DMS53 (cell line): ENCODE measurements at places on chromosomes 7 and 10.

GRCh38 chr10:82908751-82909150 is 1033.8 kb downstream of the NRG3 start:
- no peak for DNase-seq

DNA sequence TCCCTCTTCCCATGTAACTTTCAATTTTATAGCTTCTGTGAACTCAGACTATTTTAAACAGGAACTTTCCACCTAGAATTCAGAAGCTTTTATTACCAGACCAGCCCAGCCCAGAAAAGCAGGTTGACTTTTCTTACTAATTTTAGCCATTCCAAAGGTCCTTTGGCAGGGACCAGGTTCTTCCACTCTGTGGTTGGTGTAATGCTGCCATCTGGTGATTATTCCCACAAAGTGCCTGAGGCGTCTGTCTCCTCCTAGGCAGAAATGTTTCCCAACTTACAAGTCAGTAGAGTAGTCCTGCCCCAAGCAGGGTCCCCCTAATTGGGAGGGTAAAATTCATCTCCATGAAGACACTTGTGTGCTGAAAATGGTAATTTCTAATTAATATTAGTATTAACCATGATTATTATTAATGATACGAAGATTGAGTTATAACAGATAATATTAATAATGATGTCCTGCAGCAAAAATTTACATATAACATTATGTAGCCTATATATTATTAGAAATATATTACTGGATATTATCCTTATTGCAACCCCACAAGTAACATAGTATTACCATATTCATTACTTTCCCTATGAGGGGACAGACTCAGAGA is 53.0 kb upstream of the PPP1R17 start:
- peak; percentile 91 for DNase-seq

DNA sequence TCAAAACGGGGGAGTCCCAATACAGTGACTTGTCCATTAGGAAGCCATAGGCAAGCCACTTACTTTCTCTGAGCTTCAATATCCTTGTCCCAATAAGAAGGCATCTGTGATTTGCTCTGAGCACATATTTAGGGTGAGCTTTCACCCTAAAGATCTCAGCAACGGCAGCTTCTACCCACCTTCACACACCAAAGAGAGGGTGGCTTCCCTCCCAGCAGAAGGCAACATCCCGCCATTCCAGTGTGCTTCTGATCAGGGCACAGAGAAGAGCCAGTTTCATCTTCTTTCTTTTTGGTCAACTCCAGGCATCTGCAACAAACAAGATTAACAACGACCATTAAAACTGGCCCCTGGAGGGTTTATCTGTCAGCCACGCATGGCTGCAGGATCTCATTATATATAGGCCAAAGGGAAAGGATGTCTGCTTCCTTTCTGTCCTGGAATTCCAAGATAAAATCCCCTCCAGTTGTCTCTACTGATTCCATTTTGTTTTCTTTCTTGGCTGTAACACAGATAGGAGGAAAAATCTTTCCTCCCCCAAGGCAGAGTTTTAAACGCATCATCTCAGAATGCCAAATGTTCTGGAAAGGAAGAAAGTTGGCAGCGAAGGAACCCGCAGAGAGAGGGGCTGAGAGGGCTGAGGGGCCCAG is 491 bp upstream of the SH2D4B start:
- no peak for DNase-seq

DNA sequence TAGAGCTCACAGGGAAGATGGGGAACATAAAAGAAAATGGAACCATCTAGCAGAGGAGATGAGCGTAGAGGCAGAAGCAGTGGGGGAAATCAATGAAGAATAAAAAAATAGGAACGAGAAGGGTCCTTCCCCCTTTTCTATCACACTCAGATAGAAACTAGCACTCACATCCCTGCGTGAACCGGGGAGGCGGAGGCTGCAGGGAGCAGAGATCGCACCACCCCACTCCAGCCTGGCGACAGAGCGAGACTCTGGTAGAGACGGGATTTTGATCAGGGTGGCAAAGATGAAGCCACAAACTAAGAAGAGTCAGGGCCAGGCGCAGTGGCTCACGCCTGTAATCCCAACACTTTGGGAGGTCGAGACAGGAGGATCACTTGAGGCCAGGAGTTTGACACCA is 64.7 kb upstream of the ECHDC3 start:
- no peak for DNase-seq

- no peak for DNase-seq
Observed at GRCh38 chr7:95558864-95559263, 37.5 kb downstream of the PDK4 start.

DNA sequence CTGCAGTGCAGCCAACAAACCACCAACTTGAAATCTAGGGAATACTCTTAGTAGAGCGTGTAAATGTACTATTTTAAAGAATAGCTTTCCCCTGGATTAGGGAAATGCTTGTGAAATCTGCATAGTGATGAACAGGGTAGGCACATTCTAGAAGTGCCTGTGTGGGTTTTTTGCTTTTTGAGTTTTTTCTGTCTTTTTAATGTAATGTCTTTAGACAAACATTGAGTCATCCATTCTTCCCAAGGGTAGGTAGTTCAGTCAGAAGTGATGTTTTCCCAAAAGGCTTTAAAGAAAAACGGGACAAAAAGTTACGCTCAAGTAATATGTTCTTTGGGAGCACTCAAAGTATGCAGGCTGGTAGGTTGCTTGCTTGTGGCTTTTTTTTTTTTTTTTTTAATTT is 130.0 kb downstream of the AUTS2 start:
- peak; percentile 9 for DNase-seq

DNA sequence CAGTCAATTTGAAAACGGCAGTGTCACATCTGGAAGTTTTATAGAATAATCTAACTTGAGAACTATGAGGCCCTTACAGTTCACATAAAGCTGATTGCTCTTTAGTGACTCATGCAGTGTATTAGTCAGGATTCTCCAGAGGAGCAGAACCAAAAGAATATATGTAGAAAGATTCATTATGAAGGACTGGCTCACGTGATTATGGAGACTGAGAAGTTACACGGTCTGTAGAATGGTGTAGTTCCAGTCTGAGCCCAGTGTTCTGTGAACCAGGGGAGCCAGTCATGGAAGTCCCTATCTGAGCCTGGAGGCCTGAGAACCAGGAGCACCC is 21.5 kb downstream of the RBM33 start:
- no peak for DNase-seq

- DNase-seq, result no peak
Observed at GRCh38 chr10:60803433-60803832, 25.2 kb downstream of the CDK1 start.

GRCh38 chr7:6725003-6725402 is 18.3 kb upstream of the ZNF12 start:
- DNase-seq, result no peak

GRCh38 chr7:129540340-129540739 is 38.0 kb downstream of the SMKR1 start:
- no peak for DNase-seq

GRCh38 chr10:4770801-4771553 is 55.0 kb upstream of the AKR1E2 start:
- DNase-seq, result peak; percentile 58

- DNase-seq, result no peak
Observed at GRCh38 chr7:151490456-151491105, 29.1 kb downstream of the RHEB start.

DNA sequence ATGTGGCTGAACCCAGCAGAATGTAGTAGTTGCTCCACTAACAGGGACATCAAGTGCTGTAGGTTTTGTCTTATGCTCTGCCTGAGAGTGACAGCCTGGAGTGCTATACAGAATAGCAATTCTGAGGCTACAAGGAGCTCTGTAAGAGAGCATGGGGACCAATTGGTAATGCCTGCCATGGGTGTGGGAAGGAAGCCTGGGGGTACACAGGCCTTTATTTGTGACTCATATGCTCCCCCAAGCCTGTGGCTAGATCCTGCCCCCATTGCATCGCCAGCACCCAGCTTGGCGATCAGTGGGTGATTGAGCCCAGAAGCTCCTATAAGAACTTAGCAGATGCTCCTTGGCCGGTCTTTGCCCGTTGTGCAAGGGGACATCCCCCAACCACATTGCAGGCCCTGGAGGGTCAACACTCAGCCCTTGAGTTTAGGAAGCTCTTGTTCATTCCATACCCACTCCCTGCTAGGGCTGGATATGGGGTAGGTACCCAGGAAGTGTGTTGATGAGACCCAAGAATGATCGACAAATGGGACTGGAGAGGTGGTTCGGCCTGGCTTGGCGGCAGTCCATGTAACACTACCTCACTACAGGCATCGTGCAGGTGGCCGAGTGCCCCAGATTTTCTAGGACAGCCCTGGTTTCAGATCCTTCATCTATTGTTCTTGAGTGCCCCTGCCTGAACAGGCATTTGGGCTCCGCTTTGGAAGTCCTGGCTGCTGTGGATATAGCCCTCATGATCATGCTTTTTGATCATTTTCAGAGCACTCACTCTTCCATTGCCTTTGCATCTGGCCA is 37.7 kb downstream of the ZMIZ1 start:
- DNase-seq, result no peak

DNA sequence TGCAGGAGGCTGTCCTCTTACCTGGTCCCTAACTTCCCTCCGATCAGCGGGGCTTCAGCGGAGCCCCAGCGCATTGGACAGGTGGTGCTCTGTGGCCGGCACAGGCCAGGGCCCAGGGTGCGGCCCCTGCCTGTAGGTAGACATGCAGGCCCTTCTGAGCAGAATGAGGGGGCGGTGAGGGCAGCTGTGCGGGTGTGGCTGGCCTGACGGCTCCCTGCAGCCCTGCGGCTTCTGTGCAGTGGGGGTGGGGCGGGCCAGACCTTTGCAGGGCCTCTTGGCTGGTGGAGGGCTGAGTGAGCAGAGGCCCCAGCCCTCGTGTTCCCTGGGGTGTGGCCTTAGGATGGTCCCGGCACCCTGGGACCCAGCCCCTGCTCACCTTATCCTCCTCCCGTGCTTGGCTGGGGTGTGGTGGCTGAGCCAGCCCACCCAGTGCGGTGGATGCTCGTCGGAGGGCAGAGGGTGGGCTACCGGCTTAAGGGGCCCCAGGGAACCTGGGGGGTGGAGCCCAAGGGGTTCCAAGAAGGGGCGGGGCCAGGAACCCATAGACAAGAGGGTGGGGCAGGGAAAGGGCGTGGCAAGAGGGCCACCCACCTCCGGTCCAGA is 175.2 kb upstream of the TNRC18 start:
- no peak for DNase-seq

DNA sequence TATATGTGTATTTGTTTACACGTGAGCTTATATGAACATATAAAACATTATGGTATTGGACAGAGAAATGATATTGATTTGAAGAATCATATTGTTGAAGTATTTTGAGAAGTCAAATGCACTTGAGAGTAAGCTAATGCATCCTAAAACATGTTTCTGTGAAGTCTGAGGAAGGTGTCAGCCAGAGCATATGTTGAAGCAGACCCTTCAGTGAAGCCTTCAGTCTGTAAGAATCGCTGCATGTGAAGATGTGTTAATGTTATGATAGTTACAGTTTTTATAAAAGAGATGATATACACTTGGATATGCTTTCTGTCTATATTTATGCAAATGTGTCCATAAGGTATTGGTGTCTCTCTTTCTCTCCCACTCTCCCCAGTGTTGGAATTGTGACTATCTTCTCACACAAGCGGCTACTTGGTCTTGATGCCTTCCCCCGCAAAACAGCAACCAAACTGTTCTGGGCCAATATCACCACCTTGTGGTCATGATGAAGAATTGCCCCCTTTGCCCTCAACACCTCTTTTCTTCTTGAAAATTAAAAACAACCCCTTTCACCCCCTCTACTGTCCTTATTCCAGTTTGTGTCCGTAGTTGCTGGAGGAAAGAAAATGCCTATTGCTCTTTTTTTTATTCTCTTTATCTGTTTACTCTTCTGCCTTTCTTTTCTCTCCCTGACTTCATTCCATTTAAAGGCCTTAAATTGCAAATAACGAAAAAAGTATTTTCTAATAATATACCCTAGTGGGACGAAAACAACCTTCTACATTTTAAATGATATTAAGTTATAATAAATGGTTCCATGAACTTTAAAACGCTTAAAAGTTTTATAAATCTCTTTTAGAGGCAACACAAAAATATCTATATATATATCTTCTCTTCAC is 64.9 kb downstream of the IKZF1 start:
- peak; percentile 79 for DNase-seq

DNA sequence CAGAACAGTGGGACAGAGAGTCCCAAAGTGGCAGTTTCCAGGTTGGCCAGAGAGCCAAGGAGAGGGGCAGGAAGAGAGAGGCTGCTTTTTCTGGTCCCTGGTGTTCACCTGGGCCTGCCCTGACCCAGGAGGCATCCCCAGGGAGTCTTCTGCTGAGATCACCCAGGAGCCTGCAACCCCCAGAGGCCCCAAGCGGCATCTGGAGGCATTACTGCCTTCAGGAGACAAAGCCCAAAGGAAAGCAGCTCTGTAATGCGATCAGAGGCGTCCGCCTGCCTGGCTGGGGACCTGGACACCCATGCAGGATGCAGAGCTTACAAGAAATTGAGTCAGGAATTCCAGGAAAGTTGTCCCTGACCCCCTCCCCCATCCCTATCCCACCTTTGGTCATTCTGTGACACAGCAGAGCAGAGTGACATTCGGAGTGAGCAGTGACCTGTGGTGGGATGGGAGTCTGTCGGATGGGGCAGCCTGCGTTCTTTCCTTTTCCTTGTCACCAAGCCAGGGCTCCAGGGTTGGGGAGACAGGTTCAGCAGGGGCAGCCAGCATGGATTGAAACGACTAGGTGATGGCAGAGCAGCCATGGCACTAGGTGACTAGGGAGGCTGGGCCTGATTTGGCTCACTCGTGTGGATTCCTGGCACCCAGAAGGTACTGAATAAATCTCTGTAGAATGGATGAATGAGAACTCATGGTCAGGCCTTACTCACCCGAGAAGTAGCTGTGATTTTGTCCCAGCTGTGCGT is 10.4 kb downstream of the UNC5B start:
- DNase-seq, result no peak

DNA sequence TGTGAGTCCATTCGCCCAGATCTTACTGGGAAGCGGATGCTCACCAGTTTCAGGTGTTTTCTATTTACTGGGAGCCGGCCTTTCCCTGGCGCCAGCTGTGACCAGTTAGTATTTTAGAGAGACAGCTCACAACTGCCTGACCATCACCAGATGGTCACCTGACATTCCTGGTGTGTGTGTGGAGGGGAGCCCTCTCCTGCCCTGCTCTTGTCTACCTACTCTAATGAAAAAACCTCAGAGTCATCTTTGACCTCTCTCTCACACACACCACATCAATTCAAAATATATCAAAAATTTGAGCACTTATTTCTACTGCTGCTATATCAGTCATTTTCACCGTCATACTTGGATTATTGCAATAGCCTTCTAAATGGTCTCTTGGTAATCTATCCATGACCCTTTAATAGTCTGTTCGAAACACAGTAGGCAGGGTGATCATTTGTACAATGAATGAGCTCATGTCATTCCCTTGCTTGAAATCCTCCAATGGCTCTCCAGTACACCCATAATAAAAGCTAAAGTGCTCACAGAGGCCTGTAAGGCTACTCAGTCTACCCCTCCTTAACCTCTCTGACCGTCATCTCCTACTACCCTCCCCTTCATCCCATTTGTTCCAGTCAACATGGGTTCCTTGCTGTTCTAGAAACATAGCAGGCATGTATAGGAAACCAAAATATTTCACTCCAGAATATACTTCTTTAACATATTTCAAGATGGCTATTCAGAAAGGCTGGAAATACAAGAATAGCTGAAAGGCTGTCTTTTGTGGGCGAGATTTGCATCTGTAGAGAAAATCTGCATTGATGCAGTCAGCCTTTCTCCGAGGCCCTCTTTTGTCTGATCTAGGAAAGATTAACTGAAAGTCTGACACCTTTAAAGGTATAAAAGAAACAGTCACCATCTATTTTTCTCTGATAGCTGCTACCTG is 17.5 kb upstream of the NT5C3A start:
- DNase-seq, result no peak
